Fibroblast of lung (primary cell): ENCODE measurements at places on chromosomes 11 and 22. TPM values are rescaled to one million over a fixed set of nuclear protein-coding genes. Genes with fewer than 3 reads are reported as not detected.

GPHA2 gene
- polyA plus RNA-seq = not detected in 2 replicates

TRIM49 gene
- polyA plus RNA-seq = not detected in 2 replicates

BTBD18 gene
- polyA plus RNA-seq = not detected in 2 replicates

GRCh38 chr11:99277281-99277680 is 256.5 kb downstream of the CNTN5 start:
- DNase-seq = no peak

PRSS23 gene
- 147 and 151 TPM in 2 replicates for polyA plus RNA-seq

DNA sequence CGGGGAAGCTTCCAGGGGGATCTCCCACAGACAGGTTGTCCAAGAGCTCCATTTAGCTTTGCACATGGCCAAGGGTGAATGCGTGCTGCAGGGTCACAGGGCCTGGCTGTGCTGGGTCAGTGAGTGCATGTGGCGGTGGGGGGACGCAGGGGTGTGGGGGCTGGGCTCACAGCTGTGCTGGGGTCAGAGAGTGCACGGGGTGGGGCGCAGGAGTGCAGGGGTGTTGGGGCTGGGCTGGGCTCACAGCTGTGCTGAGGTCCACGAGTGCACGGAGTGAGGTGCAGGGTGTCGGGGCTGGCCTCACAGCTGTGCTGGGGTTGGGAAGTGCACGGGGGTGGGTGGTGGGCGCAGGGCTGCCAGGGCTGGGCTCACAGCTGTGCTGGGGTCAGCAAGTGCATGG is 557.7 kb downstream of the BRD1 start:
- DNase-seq = no peak

DNA sequence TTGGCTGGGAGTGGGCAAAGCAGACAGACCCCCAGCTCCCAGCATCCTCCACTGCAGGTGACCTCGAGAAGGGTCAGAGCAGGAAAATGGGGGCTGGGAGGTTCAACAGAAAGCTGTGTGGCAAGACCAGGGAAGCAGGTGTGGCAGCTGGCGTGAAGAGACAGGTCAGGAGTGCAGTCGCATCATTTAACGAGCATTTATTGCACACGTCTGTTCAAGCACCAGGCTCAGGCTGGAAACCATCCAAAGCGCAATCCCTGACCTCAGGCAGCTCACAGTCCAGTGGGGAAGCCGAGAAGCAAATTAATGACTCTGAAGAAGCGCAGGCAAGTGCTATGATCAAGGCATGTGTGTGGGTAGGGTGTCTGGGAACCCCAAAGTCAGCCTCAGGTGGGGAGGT is 7.4 kb downstream of the SLC25A45 start:
- DNase-seq = no peak

CELSR1 gene
- polyA plus RNA-seq = 0.07 and 1.2 TPM in 2 replicates

DNA sequence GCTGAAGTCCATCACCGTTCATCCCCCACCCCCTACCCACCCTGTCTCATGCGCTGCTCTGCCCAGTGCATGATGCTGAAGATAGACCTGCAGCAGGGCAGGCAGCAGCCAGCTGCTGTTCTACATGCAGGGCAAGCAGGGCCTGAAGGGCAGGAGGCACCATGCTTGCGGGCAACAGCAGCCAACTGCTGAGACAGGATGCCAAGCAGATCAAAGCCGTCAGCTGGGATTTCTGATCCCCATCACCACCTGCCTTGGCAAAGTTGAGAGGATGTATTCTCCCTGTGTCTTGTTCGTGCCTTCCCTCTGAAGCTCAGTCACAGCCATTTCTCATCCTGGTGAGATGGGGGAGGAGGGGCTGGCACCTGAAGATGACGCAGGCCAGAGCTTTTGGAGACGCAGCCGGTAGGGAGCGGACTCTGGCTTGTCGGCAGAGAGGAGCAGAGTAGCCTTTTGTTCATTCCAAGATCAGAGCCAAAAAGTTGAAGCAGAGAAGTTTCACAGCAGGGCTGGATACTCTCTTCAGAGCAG is 227.0 kb downstream of the GRIK4 start:
- no peak for DNase-seq

PIK3IP1 gene
- polyA plus RNA-seq = 18.1 and 32.1 TPM in 2 replicates

- DNase-seq = no peak
Observed at GRCh38 chr22:42800451-42801251, 56.4 kb downstream of the ARFGAP3 start.

GRCh38 chr11:119618208-119618909 is 110.6 kb downstream of the NECTIN1 start:
- no peak for DNase-seq

DNA sequence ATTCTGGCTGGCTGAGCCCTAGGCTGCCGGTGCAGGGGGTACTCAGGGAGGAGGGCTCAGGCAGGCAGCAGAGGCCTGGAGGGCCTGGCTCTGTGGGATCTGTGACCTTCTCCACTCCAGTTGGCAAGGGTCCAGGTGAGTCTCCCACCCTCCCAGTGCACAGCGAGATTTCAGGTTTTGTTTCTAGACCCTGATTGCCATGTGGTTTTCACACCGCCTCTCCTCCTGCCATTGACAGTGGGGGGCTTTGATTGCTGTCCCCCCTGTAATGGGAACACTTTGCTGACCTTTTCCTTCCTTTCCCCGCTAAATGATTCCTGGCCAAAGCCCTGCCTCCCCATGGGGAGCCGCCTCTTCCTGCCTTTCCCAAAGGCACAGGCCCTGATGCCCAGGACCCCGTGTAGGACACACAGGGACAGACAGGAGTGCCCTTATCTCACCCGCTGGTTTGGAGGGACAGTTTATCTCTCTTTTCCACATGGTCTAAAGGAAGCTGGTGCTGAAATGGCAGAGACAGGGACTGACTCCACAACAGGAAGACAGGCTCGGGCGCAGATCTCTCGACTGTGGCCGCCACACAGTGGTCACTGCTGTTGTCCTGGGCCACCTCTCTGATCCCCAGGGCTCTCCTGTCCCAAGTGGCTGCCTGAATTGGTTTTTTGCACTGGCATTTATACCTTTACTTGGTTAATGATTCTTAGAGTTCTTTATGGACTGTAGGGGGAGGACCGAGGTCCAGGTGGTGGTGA is 43.4 kb downstream of the BCR start:
- DNase-seq = no peak

OR5AP2 gene
- polyA plus RNA-seq = not detected in 2 replicates

DNA sequence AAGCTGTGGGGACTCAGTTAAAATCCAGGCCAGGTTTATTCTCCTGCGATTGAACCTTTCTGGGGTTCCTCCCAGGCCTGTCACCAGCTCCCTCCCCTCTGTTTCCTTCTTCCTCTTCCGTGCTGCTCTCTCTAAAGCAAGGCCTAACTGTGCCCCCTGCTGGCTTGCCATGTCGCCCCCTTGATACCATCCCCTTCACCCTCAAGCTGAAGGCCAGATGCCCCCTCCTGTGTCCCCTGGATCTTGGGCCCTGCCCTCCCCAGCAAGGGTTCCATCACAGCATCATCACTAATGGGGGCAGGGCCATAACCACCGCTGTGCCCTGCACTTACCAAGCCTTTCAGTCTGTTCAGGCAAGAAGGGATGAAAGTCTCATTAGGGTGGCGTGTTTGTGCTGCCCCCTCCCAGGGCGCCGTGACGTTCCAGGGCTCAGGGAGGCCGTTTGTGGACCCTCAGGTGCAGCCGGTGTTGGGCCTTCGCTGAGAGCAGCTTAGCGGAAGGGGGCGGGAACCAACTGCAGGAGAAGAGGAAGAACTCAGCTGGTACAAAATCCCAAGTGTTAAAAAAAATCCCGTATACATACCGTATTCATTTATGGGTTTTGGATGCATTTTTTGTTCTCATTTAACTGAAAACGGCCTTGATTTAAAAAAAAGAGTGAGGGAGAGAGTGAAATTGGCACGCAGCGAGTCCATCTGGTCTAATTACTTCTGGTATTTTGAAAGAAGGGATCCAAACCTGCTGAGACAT is 69.9 kb downstream of the MPPED1 start:
- no peak for DNase-seq

ANKK1 gene
- not detected in 2 replicates for polyA plus RNA-seq

IL17RA gene
- 7.1 and 7.6 TPM in 2 replicates for polyA plus RNA-seq

GRCh38 chr11:92211576-92212167 is 12.9 kb upstream of the FAT3 start:
- peak; percentile 39 for DNase-seq

DNA sequence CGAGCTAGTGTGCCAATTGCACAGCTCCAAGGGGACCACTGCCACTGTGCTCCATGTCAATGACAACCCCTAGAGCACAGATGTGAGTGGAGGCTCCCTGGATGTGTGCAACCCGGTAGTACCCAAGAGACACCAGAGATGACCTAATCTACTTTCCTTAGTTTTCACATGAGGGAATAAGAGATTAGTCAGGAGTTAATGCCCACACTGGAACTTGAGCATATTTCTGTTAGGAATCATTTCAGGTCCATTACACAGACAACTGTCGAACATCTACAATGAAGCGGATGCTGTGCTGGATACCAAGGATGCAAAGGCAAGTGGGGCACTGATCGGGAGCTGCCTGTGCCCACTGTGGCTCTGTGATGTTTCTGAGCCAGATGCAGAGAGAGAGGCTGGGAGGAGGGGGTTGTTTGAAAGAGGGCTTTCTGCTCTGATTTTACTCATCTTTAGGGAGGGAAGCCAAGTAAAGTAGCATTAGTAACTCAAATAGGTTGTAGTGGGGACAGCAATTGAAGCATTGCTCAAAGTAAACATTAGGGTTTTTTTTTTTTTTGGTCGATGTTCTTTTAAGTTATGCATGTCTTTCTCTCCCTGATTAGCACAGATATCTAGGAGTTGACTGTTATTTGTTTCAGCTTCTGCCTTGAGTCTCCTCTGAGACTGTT is 82.5 kb upstream of the SORL1-AS1 start:
- DNase-seq = peak; percentile 43

RFPL2 gene
- polyA plus RNA-seq = not detected in 2 replicates

DNA sequence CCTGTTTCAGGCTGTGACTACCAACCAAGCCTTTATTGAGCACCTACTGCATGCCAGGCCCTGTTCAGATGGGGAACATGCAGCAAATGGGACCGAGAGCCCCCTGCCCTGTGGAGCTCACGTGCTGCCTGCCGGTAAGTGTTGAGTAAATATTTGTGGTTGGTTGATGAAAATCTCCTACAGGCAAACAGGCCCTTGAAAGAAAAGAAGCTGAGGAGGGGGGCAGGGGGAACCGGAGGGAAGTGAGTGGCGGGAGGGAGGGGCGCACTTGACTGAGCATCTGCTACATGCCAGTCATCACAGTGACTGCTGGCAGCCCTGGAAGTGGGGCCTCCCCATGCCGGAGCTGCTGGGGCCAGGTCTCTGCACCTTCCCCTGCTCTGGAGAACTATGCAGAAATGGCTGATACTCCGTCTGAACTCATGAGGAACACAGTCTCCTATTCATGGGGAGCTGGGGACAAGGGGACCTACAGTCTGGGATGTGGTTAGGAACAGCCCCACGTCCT is 34.2 kb downstream of the MACROD1 start:
- no peak for DNase-seq

GRCh38 chr11:38968951-38969350 is 2370.9 kb upstream of the RAG2 start:
- DNase-seq = no peak

GRCh38 chr11:33761471-33761870 is 12.8 kb downstream of the FBXO3 start:
- DNase-seq = no peak

DNA sequence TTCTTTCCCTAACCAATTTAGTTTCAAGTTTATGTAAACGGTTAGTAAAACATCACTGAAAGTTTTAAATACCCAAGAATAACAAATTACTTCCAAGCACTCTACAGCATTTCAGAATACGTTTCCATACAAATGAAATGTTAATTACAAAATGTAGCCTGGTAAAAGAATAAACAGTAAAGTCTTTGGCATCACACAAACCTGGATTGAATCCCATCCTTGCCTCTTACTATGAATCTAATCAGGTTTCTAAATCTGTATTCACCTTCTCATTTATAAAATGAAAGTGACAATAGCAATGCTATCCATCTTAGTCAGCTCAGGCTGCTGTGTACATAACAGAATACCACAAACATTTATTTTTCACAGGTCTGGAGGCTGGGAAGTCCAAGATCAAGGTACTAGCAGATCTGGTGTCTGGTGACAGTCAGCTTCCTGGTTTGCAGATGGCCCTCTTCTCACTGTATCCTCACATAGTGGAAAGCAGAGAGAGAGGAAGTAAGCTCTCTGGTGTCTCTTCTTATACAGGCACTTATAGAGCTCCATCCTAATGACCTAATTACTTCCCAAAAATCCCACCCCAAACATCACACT is 19.2 kb downstream of the FAM168A start:
- DNase-seq = no peak

- no peak for DNase-seq
Observed at GRCh38 chr11:69241844-69242243, 52.1 kb upstream of the MYEOV start.

DNA sequence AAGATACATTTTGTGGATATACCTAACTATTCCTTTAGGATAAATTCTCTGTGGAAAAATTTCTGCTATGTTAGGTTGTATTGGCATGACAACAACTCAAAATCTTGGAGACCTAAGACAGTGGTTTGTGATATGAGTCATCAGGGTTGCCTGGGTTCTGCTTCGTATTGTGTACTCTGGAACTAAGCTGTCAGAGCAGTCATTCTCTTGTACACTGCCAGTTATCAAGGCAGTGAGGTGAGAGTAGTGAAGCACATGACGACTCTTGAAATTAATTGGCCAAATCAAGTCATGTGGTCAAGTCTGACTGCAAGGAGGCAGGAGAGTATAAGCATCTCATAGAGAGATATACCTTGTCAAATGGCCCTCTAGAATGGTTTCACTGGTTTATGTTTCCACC is 104.4 kb downstream of the FANCF start:
- DNase-seq = peak; percentile 90

KLHL35 gene
- polyA plus RNA-seq = 0.42 and 0.66 TPM in 2 replicates

DNA sequence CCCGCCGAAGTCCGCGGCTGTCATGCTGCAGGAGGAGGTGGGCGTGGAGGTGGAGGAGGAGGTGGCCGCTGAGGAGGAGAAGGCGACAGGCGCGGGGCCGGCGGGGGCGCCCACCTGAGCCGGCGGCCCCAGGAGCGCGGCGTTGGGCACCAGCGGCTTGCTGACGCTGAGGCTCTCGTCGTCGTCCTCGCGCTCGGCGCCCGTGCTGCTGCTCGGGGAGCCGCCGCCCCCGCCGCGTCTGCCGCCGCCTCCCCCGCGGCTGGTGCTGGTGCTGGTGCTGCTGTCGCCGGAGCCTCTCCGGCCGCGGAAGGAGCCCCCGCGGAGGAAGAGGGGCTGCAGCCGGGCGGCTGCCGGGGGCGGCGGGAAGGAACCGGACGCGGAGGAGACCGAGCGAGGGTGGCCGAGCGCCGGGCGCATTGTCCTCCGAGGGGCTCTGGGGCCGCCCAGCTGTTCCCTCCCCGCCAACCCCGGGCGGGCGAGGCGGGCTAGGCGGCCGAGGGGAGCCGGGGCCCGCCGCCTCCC is 388 bp downstream of the TMEM121B start:
- DNase-seq = no peak

DNA sequence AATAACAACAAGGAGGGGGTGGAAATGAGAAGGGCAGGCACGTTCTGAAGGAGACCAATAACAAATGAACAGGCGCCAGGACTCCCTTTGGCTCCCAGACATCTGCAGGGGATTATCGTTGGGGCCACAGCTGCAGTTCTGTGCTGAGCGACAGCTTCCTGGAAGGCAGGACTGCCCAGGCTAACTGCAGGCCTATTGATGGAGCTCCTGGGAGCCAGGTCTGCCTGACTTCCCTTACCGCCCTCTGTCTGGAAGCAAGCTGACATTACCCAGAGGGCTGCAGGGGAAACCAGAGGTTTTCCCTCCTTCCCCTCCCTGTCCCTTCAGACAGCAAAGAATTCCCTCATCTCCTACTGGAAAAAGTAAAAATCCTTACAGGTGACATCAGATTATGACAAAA is 5.0 kb downstream of the DRD2 start:
- DNase-seq = no peak

- DNase-seq = no peak
Observed at GRCh38 chr11:70885281-70886231, 366.8 kb downstream of the SHANK2 start.
